Suppressor macrophage treated with lipopolysaccharide for 4 hours (primary cell): ENCODE measurements at places on chromosomes 13 and 19.

GRCh38 chr13:99969453-99969918, 2.1 kb downstream of the ZIC5 start:
- DNase-seq: no peak

GRCh38 chr13:74070513-74070912, 63.7 kb downstream of the KLF12 start:
- DNase-seq: no peak

DNA sequence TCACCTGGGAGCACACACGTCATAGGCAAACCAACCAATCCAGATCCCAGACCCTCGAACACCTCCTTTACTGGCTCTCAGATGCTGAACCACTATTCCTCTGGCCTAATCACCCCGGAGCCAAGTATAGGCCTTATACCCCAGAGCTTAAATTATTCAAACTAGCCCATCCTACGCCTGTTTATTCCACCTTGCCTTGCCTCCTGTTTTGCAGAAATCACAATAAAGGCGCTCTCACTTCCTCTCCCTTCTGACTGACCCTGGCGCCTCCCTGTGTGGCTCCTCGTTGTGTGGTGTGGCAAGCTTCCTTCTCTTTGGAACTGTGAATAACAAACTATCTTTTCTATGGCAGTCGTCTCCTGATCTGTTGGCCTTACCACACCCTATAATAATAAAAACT, 354.9 kb downstream of the ENOX1 start:
- peak; percentile 27 for DNase-seq

GRCh38 chr13:111116856-111117255, 1.7 kb downstream of the ARHGEF7 start:
- DNase-seq: no peak

DNA sequence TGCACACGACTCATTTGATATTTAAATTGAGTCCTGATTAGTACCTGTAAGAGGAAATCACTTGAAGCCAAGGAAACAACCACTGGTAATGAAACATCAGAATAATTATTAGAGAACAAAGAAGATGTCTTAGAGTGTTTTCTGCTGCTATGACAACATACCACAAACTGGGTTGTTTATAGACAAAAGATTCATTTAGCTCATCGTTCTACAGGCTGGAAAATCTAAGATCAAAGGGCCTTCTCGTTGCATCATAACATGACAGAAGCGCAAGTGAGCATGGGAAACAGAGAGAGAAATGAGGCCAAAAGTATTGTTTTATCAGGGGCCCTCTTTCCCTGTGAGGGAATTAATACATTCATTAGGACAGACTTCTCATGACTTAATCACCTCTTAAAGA, 1024.0 kb upstream of the PCDH9 start:
- DNase-seq: no peak

DNA sequence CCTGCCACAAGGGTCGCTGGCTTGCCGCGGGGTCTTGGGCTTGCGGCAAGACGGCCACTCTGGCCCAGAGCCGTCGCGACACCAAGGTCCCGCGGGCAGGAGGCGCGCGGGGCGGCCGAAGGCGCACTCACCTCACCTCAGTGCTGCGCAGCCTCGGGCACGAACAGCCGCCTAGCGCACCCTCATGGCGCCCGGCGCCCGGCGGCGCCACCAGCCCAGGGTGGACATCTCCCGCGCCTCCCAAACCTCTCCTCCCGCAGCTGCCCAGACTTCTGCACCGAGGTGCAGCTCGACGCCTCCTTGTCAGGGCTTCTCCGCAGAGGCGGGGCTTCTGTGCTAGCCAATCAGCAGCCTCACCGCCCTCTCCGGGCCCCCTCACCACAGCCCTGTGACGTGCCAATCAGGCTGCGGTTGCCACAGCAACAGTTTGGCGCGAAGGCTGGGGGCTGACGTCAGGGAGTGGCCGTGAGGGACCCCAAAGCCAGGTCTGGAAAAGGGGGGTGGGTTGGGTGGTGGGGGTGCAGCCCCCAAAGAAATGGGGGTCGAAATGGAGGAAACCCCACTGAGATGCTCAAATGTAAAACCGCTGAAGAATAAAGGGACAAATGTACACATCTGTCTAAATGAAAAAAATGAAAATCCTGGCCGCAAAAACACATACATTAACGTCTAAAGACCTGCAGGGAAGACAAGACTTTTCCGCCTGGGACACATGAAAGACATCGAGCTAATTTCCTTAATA, at the start of the genes PEG3 and ZIM2:
PEG3 (minus strand) TSS at position 276 of the 742 bp plus-strand sequence. CDS start 16,071 bp downstream, outside the sequence.
ZIM2 (minus strand) TSS at position 276 of the 742 bp plus-strand sequence. CDS start 16,449 bp downstream, outside the sequence.
- no peak for DNase-seq

GRCh38 chr19:47241919-47242577, 11.0 kb upstream of the BBC3 start:
- no peak for DNase-seq

GRCh38 chr13:25882466-25883357, 169.1 kb downstream of the SHISA2 start:
- no peak for DNase-seq

- DNase-seq: no peak
These were observed 23.5 kb downstream of the COL4A2 start for GRCh38 chr13:110330491-110331011.

GRCh38 chr13:112750570-112750969, 60.7 kb downstream of the ATP11A start:
- DNase-seq: no peak

DNA sequence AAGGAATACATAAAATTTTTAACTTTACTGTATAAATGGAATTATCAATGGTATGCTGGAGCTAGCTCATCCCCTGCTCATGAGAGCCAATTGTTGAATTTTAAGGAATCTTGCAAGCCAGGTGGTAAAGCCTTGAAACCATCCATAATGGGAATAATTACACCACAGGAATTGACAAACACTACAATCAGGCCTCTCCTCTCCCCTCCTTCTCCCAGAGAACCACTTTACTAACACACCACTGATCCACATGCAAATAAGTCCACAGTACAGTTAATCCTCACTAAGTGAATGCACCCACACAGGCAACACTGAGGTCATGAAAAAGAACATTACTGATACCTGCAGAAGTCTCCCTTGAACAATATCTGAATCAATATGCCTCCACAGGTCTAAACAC, 140.5 kb downstream of the KLF12 start:
- no peak for DNase-seq

GRCh38 chr13:30618186-30618929, 638 bp downstream of the USPL1 start:
- DNase-seq: peak; percentile 37

DNA sequence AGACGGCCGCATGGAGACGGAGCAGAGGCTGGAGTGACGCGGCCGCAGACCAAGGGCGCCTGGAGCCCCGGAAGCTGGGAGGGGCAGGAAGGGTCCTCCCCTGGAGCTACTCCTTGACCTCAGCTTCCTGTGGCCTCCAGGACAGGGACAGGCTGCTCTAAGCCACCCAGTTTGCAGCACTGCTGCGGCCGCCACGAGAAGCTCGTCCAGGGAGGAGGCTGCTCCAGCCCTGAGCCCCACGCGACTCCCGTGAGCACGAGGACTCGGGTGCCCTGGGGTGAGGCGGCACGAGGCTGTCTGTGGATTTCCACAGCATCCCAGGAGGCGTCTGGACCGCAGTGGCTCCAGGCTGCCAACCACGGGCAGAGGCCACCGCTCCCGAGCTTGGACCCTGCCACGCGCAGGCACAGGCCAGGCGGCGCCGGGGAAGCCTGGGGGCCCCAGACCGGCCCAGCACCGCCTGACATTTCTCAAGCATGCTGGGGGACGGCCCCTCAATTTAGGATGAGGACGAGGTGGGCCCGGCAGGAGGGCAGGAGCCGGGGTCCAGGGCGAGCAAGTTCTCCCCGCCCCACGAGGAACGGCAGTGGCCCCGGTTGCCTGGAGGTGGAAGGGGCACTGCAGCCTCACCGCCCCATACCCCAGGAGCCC, 10.7 kb downstream of the SBNO2 start:
- peak; percentile 63 for DNase-seq

GRCh38 chr13:92842145-92842544, 384.5 kb upstream of the GPC6 start:
- DNase-seq: no peak

DNA sequence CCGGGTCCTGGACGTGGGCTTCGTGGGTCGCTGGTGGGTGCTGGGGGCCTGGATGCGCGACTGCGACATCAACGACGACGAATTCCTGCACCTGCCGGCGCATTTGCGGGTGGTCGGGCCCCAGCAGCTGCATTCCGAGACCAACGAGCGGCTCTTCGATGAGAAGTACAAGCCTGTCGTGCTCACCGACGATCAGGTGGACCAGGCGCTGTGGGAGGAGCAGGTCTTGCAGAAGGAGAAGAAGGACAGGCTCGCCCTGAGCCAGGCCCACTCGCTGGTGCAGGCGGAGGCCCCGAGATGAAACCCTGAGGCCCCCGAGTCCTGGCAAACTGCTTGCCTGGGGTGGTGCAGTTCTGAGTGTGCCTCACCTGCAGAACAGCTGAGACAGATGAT, 787 bp downstream of the TIMM29 start:
- no peak for DNase-seq

DNA sequence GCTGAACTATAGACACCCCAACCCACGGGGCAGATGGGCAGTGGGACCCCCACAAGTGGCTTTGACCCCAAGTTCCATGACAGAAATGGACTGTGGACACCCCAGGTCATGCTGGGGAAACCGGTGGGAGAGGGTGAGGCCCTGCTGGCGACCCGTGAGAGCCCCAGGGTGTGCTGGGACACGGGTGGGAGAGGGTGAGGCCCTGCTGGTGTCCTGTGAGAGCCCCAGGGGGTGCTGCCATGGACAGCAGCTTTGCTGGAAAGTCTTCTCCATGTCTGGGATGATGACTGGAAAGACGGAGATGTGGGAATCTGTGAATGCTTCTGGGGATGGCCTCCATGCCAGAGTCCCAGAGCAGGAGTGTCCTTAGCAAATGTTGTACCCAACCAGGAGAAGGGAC, 148.4 kb downstream of the URI1 start:
- no peak for DNase-seq

GRCh38 chr13:97849305-97849704, 104.2 kb upstream of the IPO5 start:
- DNase-seq: no peak

GRCh38 chr13:28531845-28532387, 37.0 kb upstream of the FLT1 start:
- DNase-seq: no peak
